Effector CD4-positive, alpha-beta T cell (primary cell): ENCODE measurements at places on chromosomes 6 and 20.

DNA sequence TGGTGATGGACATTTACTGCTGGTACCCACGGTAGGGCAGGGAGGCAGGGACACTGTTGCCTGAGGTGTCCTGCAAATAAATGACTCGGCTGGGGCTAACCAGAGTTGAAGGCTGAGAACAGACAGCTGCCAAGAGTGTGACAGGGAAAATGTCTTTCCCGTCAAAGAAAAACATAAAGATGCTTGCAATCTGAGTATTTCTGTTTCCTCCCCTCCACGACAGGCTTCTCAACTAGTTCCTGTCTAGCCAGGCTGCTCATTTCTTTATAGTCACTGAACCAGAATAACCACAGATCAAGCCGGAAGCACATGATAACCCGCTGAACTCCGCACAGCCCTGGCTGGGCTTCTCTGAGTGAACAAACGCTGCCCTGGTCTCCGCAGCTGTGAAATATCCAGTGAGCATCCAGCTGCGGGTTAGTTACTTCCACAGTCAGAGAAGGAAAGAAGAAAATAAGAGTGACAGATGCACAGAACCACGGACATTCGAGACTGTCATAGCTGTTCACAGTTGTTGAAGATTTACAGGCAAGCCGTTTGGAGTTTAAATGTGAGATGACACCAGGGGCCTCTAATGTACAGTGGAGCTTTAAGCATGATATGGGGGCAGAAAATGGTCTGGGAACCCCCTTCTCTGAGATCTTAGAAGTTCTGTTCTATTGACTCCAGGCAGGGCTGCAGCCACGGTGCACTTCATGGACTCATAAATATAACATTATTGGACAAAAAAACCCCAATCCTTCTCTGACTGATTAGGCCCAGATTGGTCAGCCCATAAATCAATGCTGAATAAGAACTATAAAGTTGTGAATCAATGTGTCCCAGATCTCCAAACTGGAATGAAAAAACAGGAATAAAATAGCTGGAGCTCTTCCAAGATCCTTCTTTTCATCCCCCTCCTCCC is 299.9 kb upstream of the SUPT3H start:
- no peak for DNase-seq

- DNase-seq: no peak
Observed at GRCh38 chr6:123415844-123416468, 220.8 kb downstream of the TRDN start.

DNA sequence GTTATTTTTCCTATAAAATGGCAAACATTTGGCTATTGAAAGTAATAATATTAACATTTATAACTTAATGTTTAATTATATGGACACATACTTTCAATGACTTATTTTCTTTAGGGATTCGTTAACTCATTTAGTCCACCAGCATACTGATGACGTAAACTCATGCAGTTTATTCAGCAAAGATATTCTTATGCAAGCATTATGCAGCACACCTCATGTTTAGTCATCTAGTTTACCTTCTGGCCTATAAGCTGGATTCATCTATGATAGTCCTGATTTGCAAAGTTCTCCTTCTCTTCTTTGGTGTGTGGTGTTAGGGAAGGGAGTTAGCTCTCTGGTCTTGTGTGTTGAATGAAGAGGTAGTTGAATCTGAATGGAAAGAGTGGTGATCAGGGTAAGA is 60.0 kb downstream of the OR2J2 start:
- DNase-seq: no peak

DNA sequence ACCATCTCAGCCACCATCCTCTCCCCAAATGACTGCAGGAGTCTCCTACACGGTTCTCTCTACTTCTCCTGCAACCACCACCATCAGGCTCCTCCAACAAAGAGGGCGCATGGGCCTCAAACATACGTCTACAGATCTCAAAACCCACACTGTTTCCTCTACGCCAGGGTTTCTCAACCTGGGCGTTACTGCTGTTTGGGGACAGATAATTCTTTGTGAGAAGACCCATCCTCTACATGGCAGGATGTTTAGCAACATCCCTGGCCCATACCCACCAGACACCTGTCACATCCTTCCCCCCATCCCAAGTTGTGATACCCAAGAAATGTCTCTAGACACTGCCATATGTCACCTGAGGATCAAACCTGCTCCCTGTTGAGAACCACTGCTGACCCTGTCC is 45.0 kb downstream of the ELMO2 start:
- DNase-seq: peak; percentile 35

GRCh38 chr6:125201961-125202729 is 48.6 kb downstream of the TPD52L1 start:
- DNase-seq: no peak
